ENCODE measurements at places on chromosomes 16 and 17.

GRCh38 chr16:55274391-55274790 is 49.6 kb upstream of the IRX6 start:
- no peak for DNase-seq

DNA sequence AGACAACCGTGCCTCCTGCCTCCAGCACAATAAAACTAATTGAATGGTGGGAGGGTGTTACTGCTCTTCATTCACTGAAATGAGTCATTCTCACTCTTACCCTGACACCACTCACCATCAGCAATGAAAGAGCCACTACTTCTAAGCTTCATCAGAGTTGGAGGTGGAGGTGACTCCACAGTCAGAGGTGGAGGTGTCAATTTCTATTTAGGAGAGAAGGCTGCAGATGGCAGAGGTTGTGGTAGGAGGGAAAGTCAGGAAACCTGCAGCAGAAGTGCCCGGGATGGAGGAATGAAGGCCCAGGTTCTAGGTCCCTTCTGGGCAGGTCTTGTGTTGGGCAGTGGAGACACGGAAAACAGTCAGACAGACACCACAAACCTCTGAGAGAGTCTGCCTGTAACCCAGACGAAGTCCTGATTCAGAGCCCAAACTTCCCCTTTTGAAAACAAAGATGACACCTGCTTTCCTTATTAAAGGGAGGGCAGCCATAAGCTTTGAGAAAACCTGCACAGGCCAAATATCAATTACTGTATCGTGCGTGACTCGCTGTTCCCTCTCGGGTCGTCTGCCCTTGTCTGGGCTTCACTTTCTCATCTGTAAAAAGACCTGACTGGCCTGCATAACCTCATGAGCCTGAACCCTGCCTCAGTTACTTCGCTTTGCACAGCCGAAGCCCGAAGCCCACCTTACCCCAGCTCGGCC is 668 bp downstream of the ATPAF2 start:
- peak; percentile 8 for DNase-seq

- no peak for DNase-seq
Measured at GRCh38 chr16:75351183-75351582, 82.1 kb downstream of the CFDP1 start.

GRCh38 chr17:5971969-5972368 is 98.2 kb upstream of the WSCD1 start:
- no peak for DNase-seq

DNA sequence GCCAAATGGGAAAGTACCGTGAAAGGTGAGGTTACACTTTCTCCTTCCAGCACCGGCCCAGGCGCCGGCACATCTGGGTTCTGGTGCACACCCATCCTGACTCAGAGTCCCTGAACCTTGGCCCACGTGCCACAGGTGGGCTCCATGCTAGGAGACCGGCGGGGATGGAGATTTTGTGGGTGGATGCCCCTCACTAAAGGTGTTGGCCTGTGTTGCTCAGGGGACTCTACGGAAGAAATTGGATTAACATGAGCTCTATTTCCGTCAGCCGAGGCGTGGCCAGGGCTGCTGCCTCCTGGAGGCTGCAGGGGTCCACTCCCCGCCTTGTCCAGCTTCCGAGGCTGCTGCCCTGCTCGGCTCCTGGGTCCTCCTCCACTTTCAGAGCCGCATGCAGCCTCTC is 30.8 kb downstream of the FBXO31 start:
- no peak for DNase-seq

DNA sequence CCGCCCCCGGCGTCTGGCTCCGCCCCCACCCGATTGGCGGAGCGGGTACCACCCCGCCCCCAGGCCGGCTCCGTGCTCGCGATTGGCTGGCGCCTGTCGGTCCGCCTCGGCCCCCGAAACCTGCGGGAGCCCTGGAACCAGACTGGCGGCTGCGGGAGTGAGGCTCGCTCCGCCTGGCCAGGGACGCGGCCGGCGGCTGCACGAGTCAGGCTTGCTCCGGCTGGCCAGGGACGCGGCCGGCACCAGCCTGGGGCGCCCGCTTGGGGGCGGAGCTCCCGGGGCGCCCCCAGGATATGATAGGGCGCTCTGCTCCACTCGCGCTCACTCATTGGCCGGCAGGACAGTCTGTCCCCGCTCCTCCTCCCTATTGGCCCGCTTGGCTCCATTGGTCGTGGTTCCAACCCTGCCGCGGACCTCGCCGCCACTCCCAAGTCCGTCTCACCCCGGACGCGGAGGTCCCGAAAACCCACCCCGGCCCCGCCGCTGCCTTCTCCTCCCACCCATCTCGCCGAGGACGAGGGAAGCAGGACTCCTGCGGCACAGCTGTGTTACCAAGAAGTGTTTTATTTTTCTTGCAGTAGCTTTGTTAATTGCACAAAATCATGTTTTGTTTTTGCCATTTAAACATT is 340 bp upstream of the ROGDI start:
- DNase-seq: peak; percentile 91

DNA sequence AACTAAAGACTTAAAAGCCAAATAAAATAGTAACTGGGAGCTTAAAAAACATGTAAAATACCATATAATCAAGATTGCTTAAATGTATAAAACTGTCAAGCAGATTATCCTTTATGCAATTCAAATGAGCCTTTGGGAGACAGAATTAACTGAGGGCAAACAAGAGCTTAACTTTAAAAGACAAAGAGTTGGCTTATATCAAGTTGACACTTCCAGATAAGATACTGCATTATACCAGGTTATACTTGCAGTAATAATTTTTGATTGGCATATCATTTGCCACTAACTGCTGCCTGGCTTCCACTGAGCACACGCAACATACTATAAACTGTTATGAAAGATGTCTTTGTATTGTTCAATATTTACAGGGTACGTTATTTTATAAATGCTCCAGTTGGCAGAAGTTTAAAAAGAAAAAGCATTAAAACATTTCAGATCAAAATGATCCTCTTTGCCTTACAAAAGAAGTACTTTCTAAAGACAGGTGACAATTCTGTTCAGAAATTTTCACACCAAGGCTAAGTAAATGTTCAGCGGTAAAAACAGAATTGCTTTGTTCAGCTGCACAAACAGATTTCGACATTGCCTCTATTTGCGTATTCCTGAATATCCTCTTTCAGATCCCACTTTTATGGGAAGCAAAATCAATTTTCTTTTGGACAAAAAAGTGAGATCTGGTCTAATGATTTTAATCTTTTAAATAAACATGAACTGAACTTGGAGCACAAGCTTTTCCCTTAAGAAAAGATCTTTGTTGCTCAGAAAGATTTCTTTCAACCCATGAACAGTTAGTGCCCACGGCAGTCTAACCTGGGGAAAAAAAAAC is 50.7 kb downstream of the TOX3 start:
- DNase-seq: no peak

Data from stimulated activated CD4-positive, alpha-beta T cell treated with anti-CD3 and anti-CD28 coated beads, Interleukin-2, amount 100 ng/mL, for 24 hours (primary cell).